ENCODE measurements at places on chromosomes 2 and 18.
A peak's percentile ranks its signal among the peaks of the same experiment; 100 is the strongest.

DNA sequence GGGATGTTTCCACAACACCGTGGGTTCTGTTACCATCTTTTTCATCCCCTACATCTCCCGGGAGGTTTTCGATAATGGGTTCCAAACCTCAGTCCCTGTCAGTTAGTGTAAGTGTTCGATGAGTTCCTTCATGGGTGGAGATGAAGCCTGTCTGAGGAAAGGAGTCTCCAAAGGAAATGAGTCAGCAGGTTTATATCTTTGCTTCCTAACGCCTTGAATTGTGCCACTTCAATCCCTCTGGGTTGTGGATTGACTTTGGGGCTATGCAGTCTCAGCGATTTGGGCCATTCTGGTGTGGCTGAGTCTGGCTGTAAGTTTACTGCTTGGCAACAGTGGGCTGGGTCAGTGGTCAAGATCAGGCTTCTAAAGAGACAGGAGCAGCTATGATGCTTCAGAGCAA lies 1.2 kb downstream of the SERPINB5 start:
- DNase-seq = peak; percentile 44

- no peak for DNase-seq
These were observed 25.2 kb upstream of the FAM110C start for GRCh38 chr2:71309-72035.

- DNase-seq = no peak
These were observed 57.3 kb upstream of the FAM117B start for GRCh38 chr2:202577250-202578183.

DNA sequence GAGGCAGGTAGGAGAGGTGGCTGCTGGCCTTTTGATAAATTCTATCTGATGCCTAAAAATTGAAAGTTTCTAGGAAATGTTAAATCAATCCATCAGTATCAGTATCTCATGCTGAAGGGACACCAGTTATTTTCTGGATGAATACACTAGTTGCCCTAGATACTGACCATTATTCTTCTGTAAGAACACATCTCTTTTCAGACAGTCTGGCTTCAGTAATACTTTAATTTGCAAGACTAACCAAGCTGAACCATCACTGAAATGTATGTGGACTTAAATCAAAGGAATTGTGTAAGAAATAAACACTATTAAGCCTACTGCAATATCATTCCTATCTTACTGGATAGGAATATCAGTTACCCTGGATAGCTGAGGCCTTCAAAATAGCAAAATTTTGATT lies 1546.3 kb downstream of the LRP1B start:
- DNase-seq = peak; percentile 48

- no peak for DNase-seq
These were observed 12.6 kb downstream of the FN1 start for GRCh38 chr2:215423234-215423633.

- peak; percentile 27 for DNase-seq
These were observed 94.2 kb upstream of the FSHR start for GRCh38 chr2:49248506-49248905.

- no peak for DNase-seq
These were observed 134.0 kb downstream of the MCFD2 start for GRCh38 chr2:46781468-46782189.

DNA sequence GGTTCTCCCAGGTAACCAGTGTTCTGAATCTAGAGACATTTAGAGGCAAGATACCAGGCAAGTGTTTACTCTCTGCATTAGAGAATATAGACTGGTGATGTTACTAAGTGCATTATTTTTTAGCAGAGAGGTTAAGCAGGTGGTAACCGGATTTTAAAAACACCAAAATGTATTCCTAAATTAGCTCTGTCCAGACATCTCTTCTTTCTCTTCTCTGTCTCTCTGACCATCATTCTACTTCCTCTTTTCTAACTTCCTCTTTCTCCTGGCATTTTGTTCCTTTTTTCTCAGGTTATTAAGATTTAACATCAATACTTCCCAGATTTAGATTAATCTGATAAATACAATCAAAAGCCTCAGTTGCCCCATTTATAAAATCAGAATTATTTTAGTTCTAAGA lies 31.7 kb upstream of the DYNC1I2 start:
- no peak for DNase-seq

GRCh38 chr2:181848261-181848886 lies 43.2 kb upstream of the ITPRID2 start:
- DNase-seq = no peak

GRCh38 chr2:234672498-234673150 lies 175.7 kb upstream of the ARL4C start:
- DNase-seq = no peak

- DNase-seq = no peak
These were observed 419.8 kb downstream of the DPP10 start for GRCh38 chr2:114862243-114862642.

GRCh38 chr2:222869252-222869560 lies 8.4 kb downstream of the ACSL3 start:
- DNase-seq = no peak

GRCh38 chr2:241052677-241053360 lies 49.3 kb downstream of the MTERF4 start:
- DNase-seq = no peak

GRCh38 chr18:26804519-26804918 lies 61.0 kb downstream of the AQP4 start:
- peak; percentile 71 for DNase-seq

- no peak for DNase-seq
These were observed 41.5 kb downstream of the CHN1 start for GRCh38 chr2:174963437-174964400.
